ENCODE measurements at places on chromosomes 1 and 21.
A peak's percentile ranks its signal among the peaks of the same experiment; 100 is the strongest.

GRCh38 chr21:42118901-42119300 is 47.8 kb downstream of the UMODL1 start:
- H3K27ac ChIP-seq: no peak overlapping the region
- H3K4me3 ChIP-seq: no peak overlapping the region
- DNase-seq: no peak
- H3K27me3 ChIP-seq: no peaks in the 10 kb centered on the region
- H3K4me1 ChIP-seq: no peaks in the 10 kb centered on the region

- no peak overlapping the region for H3K4me3 ChIP-seq
- no peaks in the 10 kb centered on the region for H3K27me3 ChIP-seq
- H3K4me1 ChIP-seq: no peaks in the 10 kb centered on the region
- H3K36me3 ChIP-seq: no peaks in the 10 kb centered on the region
These were observed 364.6 kb upstream of the PROX1 start for GRCh38 chr1:213623064-213623581.

- no peaks in the 10 kb centered on the region for H3K36me3 ChIP-seq
- no peak overlapping the region for H3K27ac ChIP-seq
- no peaks in the 10 kb centered on the region for H3K4me1 ChIP-seq
- no peak overlapping the region for H3K4me3 ChIP-seq
- DNase-seq: no peak
These were observed 135.0 kb downstream of the LHX4 start for GRCh38 chr1:180365039-180365438.

- no peak overlapping the region for H3K27ac ChIP-seq
- H3K36me3 ChIP-seq: no peaks in the 10 kb centered on the region
- H3K4me1 ChIP-seq: no peaks in the 10 kb centered on the region
- no peak for DNase-seq
These were observed 11.5 kb downstream of the RO60 start for GRCh38 chr1:193070942-193071341.

- no peaks in the 10 kb centered on the region for H3K4me1 ChIP-seq
- H3K36me3 ChIP-seq: peaks cover 8% of the 10 kb centered on the region
- H3K4me3 ChIP-seq: no peak overlapping the region
- no peak overlapping the region for H3K27ac ChIP-seq
- DNase-seq: no peak
These were observed 30.3 kb downstream of the PARK7 start for GRCh38 chr1:7991504-7992440.

DNA sequence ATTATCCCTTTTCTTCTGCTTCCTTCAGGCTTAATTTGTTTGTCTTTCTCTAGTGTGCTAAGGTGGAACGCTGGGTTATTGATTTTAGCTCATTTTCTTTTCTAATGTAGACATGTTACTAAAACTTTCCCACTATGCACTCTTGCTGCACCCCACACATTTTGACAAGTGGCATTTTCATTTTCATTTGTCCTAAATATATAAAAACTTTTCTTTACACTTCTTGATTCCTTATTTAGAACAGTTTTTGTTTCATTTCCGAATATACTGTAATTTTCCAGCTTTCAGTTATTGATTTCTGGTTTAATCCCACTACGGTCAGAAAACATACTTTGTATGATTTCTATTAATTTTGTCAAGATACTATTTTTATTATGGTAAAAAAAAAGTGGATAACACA is 25.3 kb downstream of the SH3BP5L start:
- DNase-seq: no peak
- H3K27me3 ChIP-seq: no peaks in the 10 kb centered on the region
- no peaks in the 10 kb centered on the region for H3K4me1 ChIP-seq
- no peak overlapping the region for H3K27ac ChIP-seq

GRCh38 chr1:234311414-234311813 is 61.8 kb upstream of the COA6 start:
- H3K4me3 ChIP-seq: no peak overlapping the region
- no peaks in the 10 kb centered on the region for H3K36me3 ChIP-seq
- H3K4me1 ChIP-seq: no peaks in the 10 kb centered on the region

DNA sequence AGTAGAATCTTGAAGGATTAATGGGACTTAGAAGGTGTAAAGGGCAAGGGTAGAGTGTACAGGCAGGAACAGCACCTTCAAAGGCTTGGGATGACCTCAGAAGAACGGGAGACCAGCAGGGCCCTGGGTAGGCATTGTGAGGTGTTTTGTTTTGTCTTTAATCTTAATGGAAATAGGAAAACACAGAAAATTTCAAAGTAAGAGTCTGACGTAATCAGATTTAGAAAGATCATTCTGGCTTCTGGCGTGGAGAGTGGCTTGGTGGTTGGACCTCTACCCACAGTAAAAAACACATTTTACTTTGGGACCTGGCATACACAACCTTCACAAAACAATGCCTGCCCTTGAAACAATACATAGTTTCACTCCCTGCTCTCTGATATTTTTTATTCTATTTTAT is 4.1 kb downstream of the MOV10 start:
- H3K27me3 ChIP-seq: no peaks in the 10 kb centered on the region
- no peak for DNase-seq
- no peak overlapping the region for H3K4me3 ChIP-seq
- no peak overlapping the region for H3K27ac ChIP-seq
- H3K36me3 ChIP-seq: no peaks in the 10 kb centered on the region

GRCh38 chr1:150925080-150925479 is 1.1 kb upstream of the SETDB1 start:
- H3K36me3 ChIP-seq: peaks cover 10% of the 10 kb centered on the region
- no peak overlapping the region for H3K4me3 ChIP-seq
- H3K27ac ChIP-seq: no peak overlapping the region
- no peaks in the 10 kb centered on the region for H3K4me1 ChIP-seq

- H3K27me3 ChIP-seq: no peaks in the 10 kb centered on the region
- no peaks in the 10 kb centered on the region for H3K4me1 ChIP-seq
- H3K36me3 ChIP-seq: no peaks in the 10 kb centered on the region
- no peak overlapping the region for H3K4me3 ChIP-seq
These were observed 380 bp downstream of the TFF2 start for GRCh38 chr21:42350318-42350910.

DNA sequence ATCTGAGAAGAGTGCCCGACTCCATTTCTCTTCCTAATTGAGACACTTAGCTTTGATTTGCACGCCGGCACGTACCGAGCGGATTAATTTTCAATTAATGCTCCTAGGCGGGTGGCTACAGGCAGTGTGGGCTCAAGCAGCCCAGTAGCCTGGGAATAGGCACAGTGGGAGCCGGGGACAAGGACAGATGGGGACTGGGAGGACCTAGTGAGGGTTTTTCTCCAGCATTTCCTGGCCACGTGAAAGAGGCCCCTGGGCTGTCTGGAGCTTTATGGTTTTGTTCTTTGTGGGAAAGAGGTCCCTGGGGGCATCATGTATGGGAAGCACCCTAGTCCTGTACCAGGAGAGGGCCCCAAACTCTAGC is 78.6 kb upstream of the CSF3R start:
- H3K36me3 ChIP-seq: no peaks in the 10 kb centered on the region
- H3K4me1 ChIP-seq: no peaks in the 10 kb centered on the region
- no peaks in the 10 kb centered on the region for H3K27me3 ChIP-seq
- H3K27ac ChIP-seq: no peak overlapping the region

DNA sequence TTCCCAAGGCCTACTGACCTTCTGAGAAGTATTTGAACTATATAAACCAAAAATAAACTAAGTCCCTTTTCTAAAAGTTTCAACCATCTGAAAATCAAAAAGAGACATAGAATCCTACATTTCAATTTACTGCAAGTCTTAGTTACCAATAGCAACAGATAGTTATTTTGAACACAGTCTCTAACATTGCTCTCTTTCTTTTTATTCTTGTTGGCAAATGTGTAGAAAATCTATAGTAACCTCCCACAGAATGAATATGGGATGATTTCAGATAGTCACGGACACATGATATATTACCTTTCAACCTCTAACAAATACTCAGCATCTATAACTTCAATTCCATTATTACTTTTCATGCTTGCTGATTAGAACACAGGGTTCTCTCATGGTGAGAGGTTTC is 68.9 kb upstream of the RAB3GAP2 start:
- H3K4me3 ChIP-seq: no peak overlapping the region
- no peak for DNase-seq
- no peak overlapping the region for H3K27ac ChIP-seq
- H3K36me3 ChIP-seq: no peaks in the 10 kb centered on the region
- H3K4me1 ChIP-seq: no peaks in the 10 kb centered on the region

GRCh38 chr1:44030605-44031251 is 534 bp downstream of the SLC6A9 start:
- H3K4me3 ChIP-seq: peak overlapping the region; percentile 75
- H3K4me1 ChIP-seq: peaks cover 6% of the 10 kb centered on the region
- no peaks in the 10 kb centered on the region for H3K36me3 ChIP-seq
- no peaks in the 10 kb centered on the region for H3K27me3 ChIP-seq

GRCh38 chr1:88228114-88228513 is 456.0 kb upstream of the PKN2 start:
- no peak for DNase-seq
- no peaks in the 10 kb centered on the region for H3K4me1 ChIP-seq
- no peaks in the 10 kb centered on the region for H3K27me3 ChIP-seq
- H3K36me3 ChIP-seq: no peaks in the 10 kb centered on the region
- no peak overlapping the region for H3K4me3 ChIP-seq
- H3K27ac ChIP-seq: no peak overlapping the region
